Inflammatory macrophage treated with lipopolysaccharide for 4 hours (primary cell): ENCODE measurements at places on chromosomes 1 and 21.

DNA sequence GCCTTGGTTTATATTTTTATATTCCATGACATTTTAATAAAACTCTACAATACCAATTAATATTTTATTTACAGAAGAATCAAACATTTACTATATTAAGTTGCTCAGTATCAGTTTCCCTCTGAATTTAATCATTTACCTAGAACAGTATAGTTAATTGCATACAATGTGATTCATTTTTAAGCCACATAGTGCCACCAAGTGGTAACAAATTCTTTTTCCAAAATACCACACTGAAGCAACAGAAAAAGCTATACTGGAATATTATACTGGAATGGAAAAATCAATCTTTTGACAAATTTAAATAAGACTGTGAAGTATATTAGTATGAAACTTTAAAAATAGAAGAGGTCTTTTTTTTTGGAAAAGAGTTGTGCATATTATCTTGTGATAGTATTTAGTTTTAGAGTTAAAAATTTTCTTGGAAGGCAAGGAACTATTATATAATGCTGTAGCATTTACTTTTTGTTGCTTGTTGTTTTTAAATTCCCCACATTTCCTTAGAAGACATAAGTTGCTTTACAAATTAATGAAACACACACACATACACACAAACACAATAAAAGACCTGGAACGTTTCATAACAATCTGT lies 57.3 kb downstream of the ZNF644 start:
- peak; percentile 15 for DNase-seq

DNA sequence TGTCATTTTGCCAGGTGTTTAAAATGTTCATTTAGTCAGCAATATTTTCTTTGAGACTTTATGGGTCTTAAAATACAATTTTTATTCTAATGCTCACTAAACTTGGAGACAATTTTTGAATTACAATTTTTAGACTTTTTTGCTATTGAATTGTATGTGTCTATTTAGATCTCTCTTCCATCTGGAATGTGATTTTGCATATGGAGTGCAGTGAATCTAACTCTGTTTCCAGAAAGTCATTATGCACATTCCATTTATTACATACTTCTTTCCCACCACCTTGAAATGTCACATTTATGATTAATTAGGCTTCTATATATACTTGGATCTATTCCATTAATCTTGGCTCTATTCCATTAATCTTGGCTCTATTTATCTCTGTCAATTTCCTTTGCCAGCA lies 5.6 kb upstream of the TSPEAR start:
- DNase-seq: no peak

DNA sequence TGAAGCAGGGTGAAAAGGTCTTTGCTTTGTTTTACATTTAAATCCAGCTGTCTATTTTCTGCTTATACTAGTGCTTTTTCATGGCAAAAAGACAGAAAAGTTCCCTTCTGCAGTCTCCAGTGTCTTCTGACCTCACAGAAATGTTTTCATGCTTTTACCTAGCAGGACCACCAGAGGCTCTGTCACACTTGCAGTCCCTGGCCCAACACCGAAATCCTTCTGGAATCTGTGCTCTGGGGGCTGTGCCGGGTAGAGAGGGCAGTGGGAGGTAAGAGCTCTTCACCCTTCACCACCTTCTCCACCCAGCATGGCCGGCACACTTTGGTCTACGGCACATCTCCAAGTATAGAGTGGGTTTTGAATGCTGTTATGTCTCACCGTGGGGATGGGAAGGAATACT lies 20.8 kb downstream of the GNAT2 start:
- no peak for DNase-seq

- DNase-seq: peak; percentile 35
Observed at GRCh38 chr1:166479052-166479631, 312.3 kb upstream of the FAM78B start.
